Naive thymus-derived CD4-positive, alpha-beta T cell (primary cell): ENCODE measurements at places on chromosomes 1 and 21. TPM values are rescaled to one million over a fixed set of nuclear protein-coding genes. Genes with fewer than 3 reads are reported as not detected.

DNA sequence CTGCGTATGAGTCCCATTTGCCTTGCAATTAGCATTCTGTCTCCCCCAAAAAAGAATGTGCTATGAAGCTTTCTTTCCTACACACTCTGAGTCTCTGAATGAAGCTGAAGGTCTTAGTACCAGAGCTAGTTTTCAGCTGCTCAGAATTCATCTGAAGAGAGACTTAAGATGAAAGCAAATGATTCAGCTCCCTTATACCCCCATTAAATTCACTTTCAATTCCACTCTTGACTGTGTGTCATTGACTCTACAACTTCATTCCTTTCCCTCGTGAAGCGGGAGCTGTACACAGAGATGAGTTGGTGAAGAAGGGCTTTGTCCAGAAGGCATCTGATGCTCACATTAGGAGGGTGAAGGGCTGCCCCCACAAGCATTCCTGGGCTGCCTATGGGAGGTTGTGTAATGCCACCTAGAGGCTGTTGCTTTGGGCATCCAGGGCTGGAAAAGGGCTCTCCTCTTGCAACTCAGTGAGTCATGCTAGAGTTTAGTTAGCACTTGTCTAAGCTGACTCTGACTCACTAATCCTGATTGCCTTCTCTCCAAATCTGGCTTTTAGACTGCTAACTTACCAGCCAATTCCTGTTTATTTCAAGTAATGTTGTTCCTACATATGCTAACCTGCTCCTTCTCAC, 1.8 kb downstream of the SPRR1B start:
- no peak overlapping the region for H3K4me3 ChIP-seq
- H3K4me1 ChIP-seq = no peaks in the 10 kb centered on the region
- no peak for DNase-seq

DNA sequence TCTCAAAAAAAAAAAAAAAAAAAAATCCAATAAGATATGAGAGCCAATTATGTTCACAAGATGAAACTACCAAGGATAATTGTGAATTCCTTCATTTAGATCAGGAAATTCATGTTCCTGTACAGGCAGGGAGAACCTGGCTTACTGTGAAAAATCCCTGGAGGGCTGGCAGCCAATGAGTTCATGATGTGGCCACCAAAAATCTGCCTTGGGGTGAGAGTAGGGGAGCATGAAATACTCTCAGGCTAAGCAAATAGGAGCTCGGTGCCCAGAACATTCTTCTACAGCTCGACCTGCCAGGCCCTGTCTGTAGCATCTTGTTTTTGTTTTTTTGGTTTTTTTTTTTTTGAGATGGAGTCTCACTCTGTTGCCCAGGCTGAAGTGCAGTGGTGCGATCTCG, 50.1 kb downstream of the PIK3CD start:
- no peaks in the 10 kb centered on the region for H3K36me3 ChIP-seq
- H3K4me3 ChIP-seq = no peak overlapping the region
- no peak for DNase-seq
- H3K27me3 ChIP-seq = no peaks in the 10 kb centered on the region

DNA sequence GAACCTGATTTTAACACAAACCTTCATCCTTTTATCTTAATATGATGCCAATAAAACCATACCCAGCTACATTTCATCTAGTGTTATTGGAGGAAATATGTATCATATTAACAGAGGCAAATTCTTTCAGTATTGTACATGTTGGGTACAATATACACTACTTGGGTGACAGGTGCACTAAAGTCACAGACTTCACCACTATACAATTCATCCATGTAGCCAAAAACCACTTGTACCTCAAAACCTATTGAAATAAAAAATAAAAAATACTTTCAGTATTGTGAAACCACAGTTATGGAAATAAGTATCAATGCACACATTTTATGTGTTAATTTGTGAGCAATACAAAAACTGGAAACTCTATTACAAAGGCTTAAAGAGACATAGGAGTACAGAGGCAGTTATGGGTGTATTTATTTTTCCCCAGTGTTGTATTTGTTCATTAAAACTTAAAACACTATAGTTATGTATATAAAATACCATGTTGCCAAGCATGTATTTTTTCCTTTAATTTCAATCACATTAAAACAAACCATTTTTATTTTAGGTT, 25.1 kb upstream of the GPR88 start:
- H3K27me3 ChIP-seq = no peaks in the 10 kb centered on the region
- no peak overlapping the region for H3K27ac ChIP-seq
- DNase-seq = no peak
- no peaks in the 10 kb centered on the region for H3K4me1 ChIP-seq
- peaks cover 57% of the 10 kb centered on the region for H3K36me3 ChIP-seq
- no peak overlapping the region for H3K4me3 ChIP-seq

DNA sequence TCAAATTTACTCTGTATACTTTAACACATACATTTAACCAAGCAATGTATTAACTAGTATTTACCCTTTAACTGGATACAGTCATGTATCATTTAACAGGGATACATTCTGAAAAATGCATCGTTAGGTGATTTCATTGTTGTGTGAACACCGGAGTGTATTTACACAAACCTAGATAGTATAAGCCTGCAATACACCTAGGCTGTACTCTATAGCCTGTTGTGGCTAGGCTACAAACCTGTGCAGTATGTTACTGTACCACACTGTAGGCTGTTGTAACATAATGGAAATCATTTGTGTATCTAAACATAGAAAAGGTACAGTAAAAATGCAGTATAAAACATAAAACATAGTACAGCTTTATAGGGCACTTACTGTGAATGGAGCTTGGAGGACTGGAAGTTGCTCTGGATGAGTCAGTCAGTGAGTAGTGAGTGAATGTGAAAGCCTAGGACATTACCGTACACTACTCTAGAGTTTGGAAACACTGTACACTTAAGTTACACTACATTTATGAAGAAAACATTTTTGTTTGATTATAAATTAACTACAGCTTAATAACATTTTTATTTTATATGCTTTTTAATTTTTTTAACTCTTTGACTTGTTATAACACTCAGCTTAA, 21.3 kb downstream of the RGS4 start:
- H3K4me3 ChIP-seq = no peak overlapping the region
- H3K4me1 ChIP-seq = no peaks in the 10 kb centered on the region
- peaks cover 5% of the 10 kb centered on the region for H3K27me3 ChIP-seq
- H3K27ac ChIP-seq = no peak overlapping the region
- no peaks in the 10 kb centered on the region for H3K36me3 ChIP-seq

DNA sequence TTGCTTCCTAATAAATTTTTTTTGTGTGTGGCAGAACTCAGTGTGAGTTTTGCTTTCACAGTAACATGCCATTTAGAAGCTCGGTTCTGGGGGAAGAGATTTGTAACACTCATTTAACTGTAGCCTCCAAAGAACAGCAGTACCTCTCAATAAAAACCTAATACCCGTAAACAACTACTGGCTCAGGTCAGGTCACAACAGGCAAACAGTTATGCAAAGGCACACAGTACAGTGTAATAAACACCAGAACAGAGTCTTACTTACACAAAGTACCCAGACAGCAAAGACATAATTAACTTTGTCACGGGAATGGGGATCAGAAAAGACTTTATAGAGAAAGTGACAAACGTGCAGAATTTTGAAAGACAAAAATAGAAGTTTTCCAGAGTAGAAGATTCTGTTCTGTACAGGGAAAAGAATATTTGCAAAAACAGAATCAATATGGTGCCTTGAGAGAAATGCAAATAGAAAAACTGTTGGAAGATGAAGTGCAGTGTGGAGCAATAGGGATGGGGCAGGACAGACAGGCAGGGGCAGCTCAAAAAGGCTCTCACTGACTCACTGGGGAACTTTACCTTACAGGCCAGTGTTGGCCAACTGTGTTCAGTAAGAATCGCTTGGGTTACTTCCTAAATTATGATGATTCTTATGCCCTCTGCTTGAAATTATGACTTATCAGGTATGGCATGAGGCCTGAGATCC, 38.8 kb downstream of the EGLN1 start:
- no peak overlapping the region for H3K4me3 ChIP-seq
- H3K27me3 ChIP-seq = no peaks in the 10 kb centered on the region
- no peak for DNase-seq
- H3K4me1 ChIP-seq = no peaks in the 10 kb centered on the region
- H3K36me3 ChIP-seq = no peaks in the 10 kb centered on the region

GRCh38 chr1:4081806-4082711, 182.0 kb upstream of the C1orf174 start:
- H3K27ac ChIP-seq = no peak overlapping the region
- H3K4me3 ChIP-seq = no peak overlapping the region
- no peaks in the 10 kb centered on the region for H3K36me3 ChIP-seq

DNA sequence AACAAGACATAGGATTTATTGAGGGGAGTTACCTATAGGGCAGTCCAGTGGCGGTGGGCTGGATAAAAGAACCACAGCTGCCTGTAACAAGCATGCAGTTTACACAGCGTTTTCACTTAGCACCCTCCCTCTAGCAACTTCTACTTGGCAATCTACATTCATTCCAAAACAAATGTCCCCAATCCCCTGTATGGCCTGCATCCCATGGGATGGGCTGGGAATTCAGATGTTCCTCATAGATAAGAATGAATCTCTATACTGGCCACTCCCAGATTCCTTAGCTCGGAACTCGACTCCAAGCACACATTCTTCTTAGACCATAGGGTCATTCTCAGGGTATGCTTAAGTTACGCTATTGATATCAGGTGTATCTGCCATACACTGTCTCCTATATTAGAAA, 33.3 kb downstream of the PCP4 start:
- no peaks in the 10 kb centered on the region for H3K36me3 ChIP-seq
- H3K27ac ChIP-seq = no peak overlapping the region
- H3K27me3 ChIP-seq = no peaks in the 10 kb centered on the region
- no peak overlapping the region for H3K4me3 ChIP-seq
- no peaks in the 10 kb centered on the region for H3K4me1 ChIP-seq
- no peak for DNase-seq

DNA sequence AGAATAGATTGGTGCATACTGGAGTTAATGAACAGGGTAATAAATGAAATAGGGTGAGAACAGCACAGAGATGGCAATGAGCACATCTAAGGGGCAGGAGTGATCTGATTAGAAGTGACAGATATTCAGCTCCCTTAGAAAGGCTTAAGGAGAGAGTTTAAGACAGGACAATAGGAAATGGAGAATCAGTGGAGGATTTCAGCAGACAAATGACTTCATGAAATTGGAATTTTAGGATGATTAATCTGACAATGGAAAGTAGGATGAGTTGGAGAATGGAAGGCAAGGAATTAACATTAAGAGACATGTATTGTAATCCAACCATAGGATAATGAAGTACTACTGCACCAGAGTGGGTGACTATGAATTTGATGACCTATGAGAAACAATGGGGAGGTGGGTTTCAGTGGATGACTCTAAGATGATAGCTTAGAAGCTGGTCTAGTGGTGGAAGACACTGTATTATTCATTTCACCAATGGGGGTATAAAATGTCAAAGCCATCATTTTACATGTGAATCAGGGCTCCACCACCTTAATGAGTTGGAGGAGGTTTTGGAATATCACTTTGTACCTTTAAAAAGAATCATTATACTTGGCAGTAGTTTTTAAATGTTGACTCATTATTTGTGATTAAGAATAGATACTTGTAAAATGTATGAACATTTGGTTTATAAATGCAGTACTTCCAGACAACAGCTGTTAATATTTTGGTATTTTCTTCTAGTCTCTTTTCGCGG, 139.1 kb downstream of the PLA2G4A start:
- H3K4me1 ChIP-seq = no peaks in the 10 kb centered on the region
- no peak overlapping the region for H3K27ac ChIP-seq
- no peak overlapping the region for H3K4me3 ChIP-seq
- no peak for DNase-seq
- no peaks in the 10 kb centered on the region for H3K36me3 ChIP-seq
- no peaks in the 10 kb centered on the region for H3K27me3 ChIP-seq

- H3K4me1 ChIP-seq = peaks cover 61% of the 10 kb centered on the region
- H3K36me3 ChIP-seq = no peaks in the 10 kb centered on the region
- H3K4me3 ChIP-seq = peak overlapping the region; percentile 10
- H3K27ac ChIP-seq = peak overlapping the region; percentile 96
- H3K27me3 ChIP-seq = no peaks in the 10 kb centered on the region
- DNase-seq = peak; percentile 69
These were observed 8.5 kb downstream of the IRF2BP2 start for GRCh38 chr1:234601301-234602017.

FCRL2 gene
- 0.09 TPM for polyA plus RNA-seq

DNA sequence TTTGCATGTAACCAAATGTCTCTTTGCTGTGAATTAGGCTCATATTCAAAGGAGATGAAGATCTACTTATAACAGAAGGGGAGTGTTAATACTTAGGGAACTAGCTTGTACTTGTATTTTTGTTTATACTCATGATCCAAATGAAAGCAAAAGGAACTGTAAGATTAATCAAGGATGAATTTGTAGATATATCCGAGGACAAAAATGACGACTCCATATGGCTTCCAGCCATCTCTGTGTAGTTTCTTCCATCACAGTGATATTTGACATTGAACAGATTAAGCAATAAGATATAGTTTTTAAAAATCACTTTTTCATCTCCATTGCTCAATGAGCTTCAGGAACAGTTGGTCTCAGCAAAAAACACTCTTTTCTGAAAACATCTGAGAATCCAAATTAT, 257.4 kb upstream of the CAMK1G start:
- no peak for DNase-seq
- H3K4me3 ChIP-seq = no peak overlapping the region
- no peak overlapping the region for H3K27ac ChIP-seq
- no peaks in the 10 kb centered on the region for H3K4me1 ChIP-seq

- no peaks in the 10 kb centered on the region for H3K4me1 ChIP-seq
- H3K4me3 ChIP-seq = no peak overlapping the region
- no peaks in the 10 kb centered on the region for H3K36me3 ChIP-seq
- no peak overlapping the region for H3K27ac ChIP-seq
- H3K27me3 ChIP-seq = no peaks in the 10 kb centered on the region
These were observed 5.3 kb upstream of the MAP3K7CL start for GRCh38 chr21:29125191-29125590.

DNA sequence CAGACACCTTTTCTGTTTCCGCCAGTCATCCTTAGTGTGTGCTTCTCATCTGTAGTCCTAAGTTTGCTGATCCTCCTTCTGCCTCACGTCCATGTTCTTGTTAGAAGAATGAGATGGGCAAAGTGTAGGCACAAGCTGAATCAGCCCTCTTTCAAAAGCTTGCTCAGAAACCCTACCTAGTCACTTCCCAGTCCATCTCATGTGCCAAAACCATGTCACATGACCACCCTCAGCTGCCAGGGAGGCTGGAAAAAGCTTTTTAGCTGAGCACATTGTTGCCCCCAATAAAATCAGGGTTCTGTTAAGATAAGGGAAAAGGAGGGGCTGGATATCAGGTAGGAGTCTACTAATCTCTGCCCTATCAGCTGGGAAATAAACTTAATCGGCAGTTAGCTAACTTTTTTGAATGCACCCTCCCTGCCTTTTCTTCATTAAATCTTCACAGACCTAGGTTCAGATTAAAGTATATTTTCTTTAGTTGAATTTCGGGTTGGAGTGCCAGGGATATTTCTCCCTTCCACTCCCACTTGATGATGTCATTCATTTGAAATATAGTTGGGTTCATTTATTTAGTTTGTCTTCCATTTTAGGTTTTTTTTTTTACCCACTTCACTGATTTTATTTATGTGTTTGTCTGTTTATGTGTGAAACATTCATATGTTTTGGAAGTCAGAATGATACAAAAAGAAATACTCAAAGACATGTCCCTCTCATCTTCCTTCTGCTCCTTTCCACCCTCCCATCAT, 129.2 kb downstream of the ROR1 start:
- DNase-seq = no peak
- no peak overlapping the region for H3K4me3 ChIP-seq

GRCh38 chr1:227791425-227792143, 23.9 kb upstream of the PRSS38 start:
- no peaks in the 10 kb centered on the region for H3K27me3 ChIP-seq
- peaks cover 5% of the 10 kb centered on the region for H3K4me1 ChIP-seq
- no peak overlapping the region for H3K4me3 ChIP-seq
- peaks cover 5% of the 10 kb centered on the region for H3K36me3 ChIP-seq
- H3K27ac ChIP-seq = no peak overlapping the region
